Stimulated activated memory B cell treated with anti-CD40 and anti-IgM and Interleukin-4, amounts not matched to agents 10 μg/mL and 1 μg/mL and 100 μg/mL, for 72 hours (primary cell): ENCODE measurements at places on chromosomes 3 and 15.

DNA sequence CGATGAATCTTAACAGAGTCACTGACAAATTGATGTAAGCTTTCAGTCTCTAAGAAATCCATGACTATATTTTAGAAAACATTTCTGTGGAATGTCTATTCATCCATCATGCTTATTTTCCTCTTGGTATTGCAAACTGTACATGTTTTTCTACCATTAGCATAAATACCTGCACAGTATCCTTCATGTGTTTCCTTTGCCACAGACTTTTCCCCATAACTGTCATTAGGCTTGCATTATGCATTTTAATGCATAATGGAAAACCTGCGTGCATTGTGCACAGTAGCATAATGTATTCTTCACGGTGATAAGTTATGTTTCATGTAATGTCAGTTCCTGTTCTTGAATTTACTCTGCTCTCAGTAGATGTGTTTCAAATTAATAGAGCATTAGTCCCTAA lies 403.1 kb upstream of the EPHA3 start:
- no peak for ATAC-seq

DNA sequence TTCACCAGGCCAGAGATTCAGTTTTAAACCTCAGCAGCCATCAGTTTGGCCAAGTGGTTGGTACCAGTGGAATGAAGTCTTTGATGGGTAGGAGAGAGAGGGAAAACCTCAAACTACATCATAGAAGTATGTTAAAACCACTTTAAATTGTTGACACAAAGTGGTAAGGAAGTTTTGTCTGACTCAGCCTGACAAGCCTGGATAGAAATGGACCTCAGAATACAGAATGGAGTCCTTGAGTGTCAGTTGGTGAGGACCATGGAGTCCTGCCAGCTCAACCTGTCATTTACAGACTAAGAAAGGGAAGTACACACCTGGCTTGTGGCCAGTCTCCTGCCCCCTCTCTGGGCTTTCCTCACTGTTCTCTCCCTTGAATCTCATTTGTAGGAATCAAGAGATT lies 12.1 kb downstream of the EAF1 start:
- ATAC-seq, result no peak

GRCh38 chr3:21290557-21290956 lies 460.5 kb downstream of the ZNF385D start:
- no peak for ATAC-seq

GRCh38 chr15:64634576-64635498 lies 140.6 kb downstream of the RBPMS2 start:
- ATAC-seq, result peak; percentile 65

GRCh38 chr3:165897137-165897536 lies 59.9 kb upstream of the BCHE start:
- no peak for ATAC-seq

- ATAC-seq, result no peak
Measured at GRCh38 chr3:48370333-48370713, 1.7 kb upstream of the FBXW12 start.

- ATAC-seq, result no peak
Measured at GRCh38 chr3:13162549-13163320, 89.5 kb upstream of the IQSEC1 start.

- no peak for ATAC-seq
Measured at GRCh38 chr3:171260466-171260865, 199.7 kb downstream of the TNIK start.

DNA sequence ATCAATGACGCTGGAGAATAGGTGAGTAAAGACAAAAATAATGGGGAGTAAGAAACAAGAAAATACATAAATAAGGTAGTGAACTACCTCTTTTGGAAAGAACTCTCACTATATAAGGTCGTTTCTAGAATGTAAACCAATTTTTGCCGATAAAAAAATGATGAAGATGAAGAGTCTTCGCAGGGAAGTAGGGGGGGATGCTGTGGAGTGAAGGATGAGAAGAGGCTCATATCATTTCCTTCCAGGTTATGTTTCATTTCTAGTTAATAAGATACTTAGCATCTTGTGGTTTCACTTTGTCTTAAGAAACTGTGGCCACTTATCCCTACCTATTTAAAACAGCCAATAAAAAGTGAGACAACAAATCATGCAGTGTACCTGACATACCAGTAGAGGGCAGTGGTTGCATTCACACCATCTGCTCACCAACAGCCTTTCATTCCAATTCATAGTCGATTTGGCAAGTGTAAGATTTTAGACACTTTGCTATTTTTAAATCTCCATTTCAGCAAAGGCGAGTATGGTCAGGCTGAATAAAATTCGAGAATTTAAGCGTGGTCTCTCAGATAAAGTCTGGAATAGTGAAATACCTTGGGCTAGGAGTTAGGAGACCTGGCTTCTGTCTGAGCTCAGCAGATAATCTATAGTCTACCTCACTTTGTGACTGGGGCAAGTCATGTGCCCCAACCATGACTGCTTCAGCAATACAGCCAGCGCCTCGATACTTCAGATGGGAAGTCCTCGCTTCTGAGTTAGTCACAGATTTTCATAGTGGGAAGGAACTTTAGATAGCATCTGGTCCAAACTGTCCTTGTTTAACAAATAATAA lies 28.9 kb upstream of the ICE2 start:
- peak; percentile 75 for ATAC-seq

DNA sequence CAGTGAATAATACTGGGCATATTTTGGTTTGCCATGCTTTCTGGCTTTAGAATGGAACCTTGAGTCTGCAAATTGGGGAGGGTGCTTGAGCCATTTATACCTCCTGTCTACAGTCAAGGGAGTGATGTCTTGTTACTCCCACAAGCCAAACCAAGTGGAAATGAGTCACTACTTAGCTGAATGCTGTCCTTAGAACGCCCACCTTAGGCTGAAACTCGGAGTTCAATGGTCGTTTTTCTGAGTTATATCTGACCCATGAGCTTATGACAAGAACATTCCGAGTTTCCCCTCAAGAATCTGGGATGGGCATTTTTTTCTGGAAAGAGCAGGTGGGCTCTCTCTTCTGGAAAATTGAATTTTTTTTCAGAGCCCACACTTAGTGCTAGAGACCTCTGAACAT lies 17.4 kb upstream of the CLDN18 start:
- ATAC-seq, result no peak

DNA sequence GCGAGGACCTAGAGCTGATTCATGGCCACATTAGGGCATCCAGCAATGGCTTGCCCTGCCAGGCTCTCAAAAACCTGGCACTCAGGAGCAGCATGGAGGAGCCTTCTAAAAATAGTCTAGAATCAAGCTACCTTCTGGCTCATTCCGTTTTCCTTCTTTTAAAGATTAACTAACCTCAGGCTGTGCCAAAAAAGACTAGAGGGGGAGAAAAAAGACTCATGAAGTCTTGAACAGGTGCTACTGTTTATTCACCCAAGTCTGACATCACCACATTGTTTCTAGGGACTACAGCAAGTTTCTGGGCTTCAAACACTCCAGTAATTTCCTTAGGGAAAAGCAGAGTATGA lies 125.8 kb downstream of the TNIK start:
- ATAC-seq, result no peak

DNA sequence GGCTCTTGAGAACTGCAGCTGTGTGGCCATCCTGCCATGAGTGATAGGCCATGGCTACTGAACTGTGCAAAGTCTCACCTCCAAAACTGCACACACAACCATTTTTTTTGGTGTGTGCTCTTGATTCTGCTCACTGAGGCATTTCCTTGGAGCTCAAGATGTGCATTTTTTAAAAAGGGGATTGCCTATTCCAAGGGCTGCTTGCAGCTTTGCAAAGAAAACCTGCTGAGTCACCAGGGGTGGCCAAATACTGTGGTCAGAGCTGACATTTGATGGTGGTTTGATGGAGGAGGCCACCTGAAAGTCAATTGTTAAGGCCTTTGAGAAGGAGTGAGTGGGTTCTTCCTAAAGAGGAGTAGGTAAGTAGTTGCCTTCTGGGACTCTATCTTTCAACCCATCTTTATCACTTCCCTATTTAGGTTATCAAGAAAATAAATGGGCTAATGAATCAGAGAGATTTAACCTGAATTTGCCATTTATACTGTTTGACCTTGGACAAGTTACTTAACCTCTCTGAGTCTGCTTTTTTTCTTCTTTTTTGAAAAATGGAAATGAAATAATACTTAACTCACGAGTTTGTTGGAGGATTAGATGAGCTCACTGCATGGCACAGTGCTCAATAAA lies 87.9 kb downstream of the CHST2 start:
- ATAC-seq, result peak; percentile 95

GRCh38 chr3:138938877-138939560 lies 7.9 kb downstream of the FOXL2 start:
- ATAC-seq, result no peak

GRCh38 chr3:146395164-146395563 lies 74.2 kb downstream of the PLSCR2 start:
- ATAC-seq, result no peak

GRCh38 chr15:45126535-45127158 lies 3.0 kb downstream of the DUOXA1 start:
- no peak for ATAC-seq

- no peak for ATAC-seq
Measured at GRCh38 chr3:64732576-64732975, 44.8 kb upstream of the ADAMTS9 start.

GRCh38 chr3:126474498-126475412 lies 936 bp downstream of the ZXDC start:
- peak; percentile 2 for ATAC-seq

DNA sequence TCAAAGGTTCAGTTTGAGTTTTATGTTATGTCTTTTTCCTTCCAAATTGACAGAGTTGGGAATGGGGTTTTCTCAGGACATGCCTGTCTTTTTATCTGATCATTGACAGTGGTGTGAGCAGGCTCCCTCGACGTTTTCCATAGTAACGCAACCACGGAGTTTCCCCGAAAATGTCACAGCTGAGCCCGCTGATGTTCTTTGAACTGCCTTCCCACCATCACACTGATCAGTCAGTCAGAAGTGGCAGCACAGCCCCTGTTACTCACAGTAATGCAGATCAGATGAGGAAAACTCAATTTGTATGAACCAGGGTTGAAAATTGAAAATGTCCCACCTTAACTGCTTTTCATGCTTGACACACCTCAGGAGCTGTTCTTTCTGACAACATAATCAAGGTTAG lies 210.4 kb downstream of the NECTIN3 start:
- ATAC-seq, result no peak

DNA sequence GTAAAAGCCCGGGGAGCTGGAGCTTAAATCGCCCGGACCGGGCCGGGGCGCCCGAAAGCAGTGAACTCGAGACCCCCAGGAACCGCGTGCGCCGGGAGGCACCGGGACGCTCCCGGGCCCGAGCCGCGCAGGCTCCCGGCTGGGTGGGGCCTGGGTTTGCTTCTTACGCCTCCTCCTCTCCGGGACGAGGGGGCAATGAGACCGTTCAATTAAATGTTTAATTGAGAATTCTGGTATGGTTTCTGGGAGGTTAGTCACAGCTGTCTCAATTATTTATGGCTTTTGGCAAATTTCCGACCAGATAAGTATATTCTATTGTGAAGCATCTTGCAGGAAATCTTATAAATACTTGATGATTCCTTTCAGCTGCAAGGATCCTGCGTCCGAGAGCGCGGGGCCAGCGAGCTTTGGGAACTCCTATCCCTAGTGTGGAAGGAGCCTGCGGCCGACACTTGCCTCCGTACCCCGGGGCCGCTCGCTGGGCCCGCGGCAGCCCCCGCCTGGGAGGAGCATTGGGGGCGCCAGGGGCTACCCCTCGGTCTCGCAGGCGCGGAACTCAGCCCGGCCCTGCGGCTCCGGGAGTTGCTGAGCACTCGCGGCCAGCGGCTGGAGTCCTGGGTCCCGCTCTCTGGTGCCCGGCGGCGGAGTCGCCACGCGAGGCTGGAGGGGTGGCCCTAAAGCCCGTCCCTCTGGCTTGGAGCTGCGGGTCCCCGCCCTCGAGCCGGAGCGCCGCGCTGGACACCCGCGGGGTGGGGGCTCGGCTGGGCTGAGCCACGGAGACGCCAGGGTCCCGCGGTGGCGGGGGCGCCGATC lies 10.3 kb downstream of the ISL2 start:
- ATAC-seq, result no peak

GRCh38 chr15:43928152-43928551 lies 101.3 kb downstream of the WDR76 start:
- ATAC-seq, result no peak

GRCh38 chr15:74844319-74845207 lies 1.6 kb upstream of the ULK3 start:
- ATAC-seq, result no peak

DNA sequence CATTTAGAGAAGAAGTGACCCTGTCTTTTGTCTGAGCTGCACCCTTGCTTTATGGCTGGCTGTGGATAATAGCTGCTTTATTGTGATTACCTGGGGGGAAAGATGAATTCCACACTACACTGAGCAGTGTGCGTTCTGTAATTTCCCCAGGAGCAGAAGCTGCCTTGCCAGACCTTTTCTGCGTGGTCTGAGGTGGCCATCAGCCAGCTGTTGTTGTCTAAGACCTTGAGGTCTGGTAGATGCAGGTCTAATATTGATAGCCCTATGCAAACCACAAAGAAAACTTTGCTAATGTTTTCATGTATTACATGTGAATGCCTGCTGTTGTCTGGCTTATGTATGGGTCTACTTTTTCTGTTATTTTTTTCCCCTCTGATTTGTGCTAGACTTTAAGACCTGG lies 144.6 kb downstream of the THSD4 start:
- no peak for ATAC-seq

GRCh38 chr15:52076889-52077781 lies 35.4 kb downstream of the BCL2L10 start:
- ATAC-seq, result peak; percentile 24

DNA sequence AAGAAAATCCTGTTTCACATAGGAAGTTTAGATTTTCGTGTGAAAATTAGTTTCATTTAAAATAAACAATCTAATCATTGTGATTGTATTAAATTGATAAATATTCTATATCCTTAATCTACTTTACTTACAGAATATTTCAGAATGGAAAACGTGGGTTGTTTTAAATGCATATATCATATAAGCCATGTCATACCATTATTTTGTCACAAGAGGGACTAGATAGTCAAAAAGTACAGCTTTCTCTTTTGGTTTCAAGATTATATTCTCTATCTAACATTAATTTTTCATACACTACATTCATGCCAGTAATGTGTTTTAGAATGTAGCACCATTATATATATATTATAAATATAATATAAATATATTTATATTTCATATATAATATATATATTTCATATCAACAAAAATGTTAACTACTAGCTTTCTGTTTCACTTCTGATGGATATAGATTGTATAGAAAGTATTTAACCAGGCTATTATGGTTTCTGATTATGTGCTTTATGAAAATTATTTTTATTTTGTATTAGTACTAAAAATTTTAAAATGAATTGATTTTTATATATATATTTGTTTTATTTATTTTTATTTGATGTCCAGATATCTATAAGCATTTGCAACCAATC lies 45.3 kb downstream of the OSTN start:
- ATAC-seq, result no peak

DNA sequence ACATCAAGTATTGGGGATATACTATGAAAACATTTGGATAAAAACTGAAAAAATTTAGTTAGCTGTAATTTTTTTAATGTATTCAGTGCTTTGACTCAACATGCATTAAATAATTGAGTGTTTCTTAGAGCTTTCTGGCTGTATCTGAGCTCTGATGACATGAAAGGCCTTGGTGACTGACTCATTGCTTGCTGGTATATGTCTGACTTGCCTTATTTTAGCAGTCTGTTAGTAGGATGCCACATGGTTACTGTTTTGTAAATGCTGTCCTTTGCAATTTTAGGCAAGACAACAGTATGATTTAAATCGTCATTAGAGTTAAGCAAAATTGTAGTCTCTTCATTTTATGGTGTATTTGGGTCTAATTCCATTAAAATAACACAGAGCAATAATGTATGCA lies 199.2 kb downstream of the GHSR start:
- ATAC-seq, result no peak
